ENCODE measurements at places on chromosomes 11 and 22.

DNA sequence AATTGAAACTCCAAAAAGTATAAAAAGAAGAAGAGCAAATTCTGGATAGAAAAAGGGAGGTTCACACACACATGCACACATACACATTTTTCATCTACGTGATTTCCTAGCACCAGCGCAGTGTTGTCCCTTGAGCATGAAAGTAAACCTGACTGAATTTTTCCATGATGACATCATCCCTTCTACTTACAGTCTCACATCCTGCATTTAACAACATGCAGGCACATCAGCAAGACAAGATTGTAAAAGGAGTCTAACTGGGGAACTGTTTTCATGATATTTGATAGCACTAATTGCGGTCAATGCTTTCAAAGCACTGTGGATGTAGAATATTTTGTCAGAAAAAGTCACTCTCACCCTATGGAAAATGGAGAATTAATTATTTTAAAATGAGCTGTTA, 36.6 kb downstream of the GAS2 start:
- DNase-seq, result peak; percentile 49

DNA sequence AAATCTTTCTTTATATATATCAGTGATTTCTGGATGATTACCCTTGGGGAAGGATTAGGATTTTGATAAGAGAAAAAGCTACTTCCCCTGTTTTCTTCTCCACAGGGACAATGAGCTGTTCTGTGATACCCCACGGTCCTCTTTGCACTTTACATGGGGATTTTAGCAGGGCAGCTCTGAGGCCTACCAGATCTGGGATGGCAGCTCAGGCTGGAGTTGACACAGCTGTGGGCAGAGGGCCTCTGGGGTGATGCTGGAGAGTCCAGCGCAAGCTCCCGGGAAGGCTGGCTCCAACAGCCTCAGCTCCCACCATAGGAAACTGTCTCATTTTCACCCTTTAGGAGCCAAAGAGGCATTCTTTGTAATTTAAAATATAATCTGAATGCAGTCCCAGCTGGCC, 383.8 kb upstream of the NARS2 start:
- no peak for DNase-seq

DNA sequence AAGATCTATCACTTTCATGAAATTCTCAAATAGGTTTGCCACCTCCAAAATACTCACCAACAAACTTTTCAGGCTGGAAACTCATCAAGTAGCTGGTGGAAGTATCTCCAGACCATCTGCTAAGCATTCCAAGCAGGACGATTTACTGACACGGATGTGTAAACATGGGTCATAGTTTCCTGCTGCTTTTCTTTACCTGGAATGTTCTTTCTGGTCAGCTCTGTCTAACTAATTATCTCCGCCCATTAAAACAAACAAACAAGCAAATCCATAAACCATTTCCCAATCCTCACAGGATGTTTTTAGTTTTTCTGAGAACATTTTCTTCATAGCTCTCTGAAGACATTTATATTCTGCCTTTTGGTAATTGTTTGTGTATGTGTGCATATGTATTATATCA, 397.0 kb downstream of the METTL15 start:
- no peak for DNase-seq

DNA sequence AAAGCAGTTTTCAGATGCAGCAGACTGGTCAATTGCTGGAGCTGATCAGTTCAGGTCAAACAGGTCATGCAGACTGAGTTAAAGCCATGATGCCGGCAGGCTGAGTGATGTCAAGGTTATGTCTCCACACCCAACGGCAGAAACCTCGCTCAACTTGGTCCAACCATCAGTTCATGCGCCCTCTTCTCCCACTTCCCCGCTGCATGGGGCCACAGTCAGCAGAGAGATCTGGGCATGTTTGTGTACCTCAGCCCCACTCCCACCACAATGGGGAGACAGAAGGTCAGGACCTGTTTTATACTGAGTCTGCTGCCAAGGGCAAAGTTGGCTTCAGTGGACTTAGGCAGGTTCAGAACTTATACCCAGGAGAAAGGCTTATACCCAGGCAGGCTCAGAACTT, 118.7 kb downstream of the TRIM29 start:
- no peak for DNase-seq

- DNase-seq, result no peak
These were observed 193.5 kb downstream of the UVRAG start for GRCh38 chr11:76008474-76008873.

DNA sequence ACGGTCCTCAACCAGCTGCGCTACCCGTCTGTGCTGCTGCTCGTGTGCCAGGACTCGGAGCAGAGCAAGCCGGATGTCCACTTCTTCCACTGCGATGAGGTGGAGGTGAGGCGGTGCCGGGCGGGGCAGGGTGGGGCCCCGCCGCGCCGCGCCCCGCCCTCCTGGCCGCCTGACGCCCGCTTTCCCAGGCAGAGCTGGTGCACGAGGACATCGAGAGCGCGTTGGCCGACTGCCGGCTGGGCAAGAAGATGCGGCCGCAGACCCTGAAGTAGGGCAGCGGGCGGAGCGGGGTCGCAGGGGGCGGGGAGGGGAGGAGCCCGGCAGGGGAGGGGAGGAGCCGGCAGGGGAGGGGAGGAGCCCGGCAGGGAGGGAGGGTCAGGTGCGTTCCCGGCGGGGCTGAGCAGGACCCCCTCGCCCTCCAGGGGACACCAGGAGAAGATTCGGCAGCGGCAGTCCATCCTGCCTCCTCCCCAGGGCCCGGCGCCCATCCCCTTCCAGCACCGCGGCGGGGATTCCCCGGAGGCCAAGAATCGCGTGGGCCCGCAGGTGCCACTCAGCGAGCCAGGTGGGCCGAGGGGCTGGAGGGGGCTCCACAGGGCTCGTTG, 14.7 kb downstream of the EPS8L2 start:
- DNase-seq, result no peak

DNA sequence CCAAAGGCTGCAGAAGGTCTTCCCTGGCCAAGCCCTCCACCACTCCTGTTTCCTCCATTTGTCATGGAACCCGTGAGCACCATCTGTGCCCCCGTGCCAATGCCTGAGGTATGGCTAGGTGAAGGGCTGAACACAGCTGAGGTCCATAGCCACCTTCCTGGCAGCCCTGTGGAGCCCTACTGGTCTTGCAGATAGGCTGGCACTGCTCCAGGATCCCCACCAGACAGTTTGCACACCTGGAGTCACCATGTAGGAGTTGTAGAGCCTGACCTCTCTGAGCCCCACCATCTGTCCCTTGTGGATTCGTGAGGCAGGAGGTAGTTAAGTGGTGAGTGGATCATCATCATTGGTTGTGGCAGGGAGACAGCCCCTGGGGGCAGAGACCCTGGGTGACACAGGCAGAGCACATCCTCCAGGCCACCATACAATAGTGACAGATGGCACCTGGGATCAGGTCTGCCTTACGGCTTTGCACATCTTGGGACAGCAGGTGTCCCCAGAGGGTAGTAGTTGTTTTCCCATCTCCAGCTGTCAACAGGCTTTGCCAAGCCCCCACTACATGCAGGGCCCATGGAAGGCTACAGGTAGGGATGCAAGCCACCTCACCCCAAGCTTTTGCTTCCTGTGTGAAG, 52.5 kb upstream of the SUSD2 start:
- peak; percentile 94 for DNase-seq

- no peak for DNase-seq
These were observed 142.4 kb downstream of the MPPED1 start for GRCh38 chr22:43554259-43554636.

- no peak for DNase-seq
These were observed 417.8 kb upstream of the CCDC179 start for GRCh38 chr11:23278121-23278520.

- peak; percentile 75 for DNase-seq
These were observed 32.6 kb downstream of the TEAD1 start for GRCh38 chr11:12706545-12707499.

- DNase-seq, result peak; percentile 30
These were observed 458.3 kb downstream of the METTL15 start for GRCh38 chr11:28566339-28567089.

- no peak for DNase-seq
These were observed 39.9 kb upstream of the CD5 start for GRCh38 chr11:61062181-61062930.

- DNase-seq, result no peak
These were observed 485.4 kb downstream of the SOX6 start for GRCh38 chr11:15870911-15871310.
